ENCODE measurements at places on chromosomes 7 and 10.

DNA sequence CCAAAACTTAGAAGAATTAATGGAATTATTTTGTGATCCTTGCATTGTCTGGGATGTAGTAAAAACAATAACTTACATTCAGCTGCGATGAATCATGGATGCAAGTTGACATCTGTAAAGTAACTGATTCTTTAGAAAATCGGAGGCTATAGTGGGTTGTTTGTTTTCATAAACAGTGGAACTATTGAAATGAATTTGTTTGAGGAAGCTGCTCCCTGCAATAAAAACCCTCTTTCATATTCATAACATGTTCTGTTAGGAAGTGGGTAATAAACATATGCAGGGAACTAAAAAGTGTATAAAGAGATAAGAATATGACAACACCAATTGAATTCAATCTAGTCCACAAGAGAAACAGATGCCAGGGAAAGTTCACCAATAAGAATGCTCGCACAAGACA is 53.6 kb downstream of the AGMO start:
- DNase-seq = no peak

DNA sequence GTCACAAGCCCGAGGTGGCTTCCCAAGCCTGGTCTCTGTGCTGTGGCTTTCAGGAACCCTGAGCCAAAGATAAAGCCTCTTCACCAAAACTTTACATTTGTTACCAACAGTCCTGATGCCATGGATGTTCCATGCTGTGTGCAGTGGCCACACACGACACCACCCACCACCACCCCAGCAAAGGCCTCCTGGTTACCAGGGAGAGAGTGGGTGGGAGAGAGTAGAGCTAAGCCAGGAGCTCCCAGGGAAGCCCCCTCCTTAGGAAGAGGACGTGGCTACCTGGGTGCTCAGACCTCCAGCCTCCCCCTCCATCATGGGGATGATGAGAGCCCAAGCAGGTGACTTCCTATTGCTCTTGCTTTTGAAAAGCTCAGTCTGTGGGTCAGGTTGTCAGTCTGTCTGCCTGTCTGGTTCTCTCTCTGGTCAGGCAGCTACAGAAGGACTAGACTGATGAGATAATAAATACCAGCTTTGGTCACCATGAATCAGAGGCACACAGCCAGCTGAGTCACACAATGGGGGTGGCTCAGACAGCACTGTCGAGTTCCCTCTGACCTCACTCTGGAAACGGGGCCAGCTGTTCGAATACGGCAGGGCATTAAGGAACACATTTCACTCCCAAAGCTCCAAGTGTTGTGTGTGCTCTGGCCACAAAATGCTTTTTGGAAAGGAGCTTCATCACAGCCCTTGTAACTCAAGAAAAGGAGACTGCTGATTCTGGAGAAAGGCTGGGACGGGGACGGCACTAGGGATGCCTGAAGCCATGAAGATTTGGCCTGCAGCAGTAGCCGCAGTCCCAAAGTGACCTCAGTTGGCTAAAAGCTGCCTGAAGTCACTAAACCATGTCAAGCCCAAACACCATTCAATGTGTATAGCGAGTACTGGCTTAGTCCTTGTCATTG is 166.0 kb downstream of the FANK1 start:
- no peak for DNase-seq

- DNase-seq = no peak
Observed at GRCh38 chr10:725786-726185, 36.3 kb upstream of the DIP2C start.

- no peak for DNase-seq
Observed at GRCh38 chr10:99522470-99523250, 10.1 kb upstream of the NKX2-3 start.

DNA sequence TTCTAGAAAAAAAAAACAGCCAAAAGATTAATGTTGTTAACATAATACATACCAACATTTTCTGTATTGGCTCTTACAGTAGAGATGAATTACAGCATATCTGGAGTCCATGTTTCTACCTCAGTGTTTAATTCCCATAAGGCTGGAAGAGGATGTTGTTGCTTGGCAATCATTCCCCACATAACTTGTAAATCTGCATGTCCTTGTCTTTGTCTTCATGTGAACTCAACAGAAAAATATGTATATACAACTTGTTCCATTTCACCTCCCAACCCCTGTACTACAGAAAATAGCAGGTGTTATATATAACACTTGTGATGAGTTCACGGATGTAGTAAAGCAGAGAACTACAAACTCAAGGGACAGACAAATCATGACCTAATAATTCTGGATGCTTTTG is 160.9 kb upstream of the SEMA3C start:
- DNase-seq = no peak

DNA sequence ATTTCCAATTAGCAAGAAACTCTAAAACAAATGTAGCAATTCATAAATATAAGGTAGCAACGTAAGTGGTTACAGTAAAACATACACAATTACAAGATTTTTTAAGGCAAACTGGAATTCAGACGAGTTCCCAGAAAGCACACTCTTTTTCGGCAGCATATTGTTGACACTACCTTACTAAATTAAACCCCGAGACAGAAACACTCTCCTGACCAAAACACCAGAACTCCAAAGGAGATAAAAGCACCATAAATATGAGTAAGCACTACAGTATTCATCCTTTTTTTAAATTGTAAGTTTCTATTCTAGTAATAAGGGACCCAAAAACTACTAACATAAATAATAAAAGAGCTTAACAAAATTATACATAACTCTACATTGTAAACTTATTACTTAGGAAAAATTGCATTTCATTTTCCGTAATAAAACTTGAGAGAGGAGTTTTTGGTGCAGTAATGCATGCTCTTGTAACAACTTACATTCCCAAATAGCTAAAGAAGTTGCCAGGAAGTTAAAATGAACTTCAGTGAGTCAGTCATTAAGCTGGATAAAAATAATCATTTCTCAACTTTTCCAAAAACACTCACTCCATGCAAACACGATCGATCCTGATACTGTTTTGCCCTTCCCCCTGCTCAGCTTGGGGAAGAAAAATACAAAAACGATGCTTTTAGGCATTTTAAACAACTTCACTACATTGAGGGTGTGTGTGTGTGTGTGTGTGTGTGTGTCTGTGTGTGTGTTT is 2.0 kb downstream of the PIP4K2A start:
- no peak for DNase-seq

- DNase-seq = no peak
Observed at GRCh38 chr10:35005868-35006267, 84.3 kb downstream of the CUL2 start.

Measured in activated CD8-positive, alpha-beta memory T cell treated with anti-CD3 and anti-CD28 coated beads for 4 hours (primary cell).